DMS153 (cell line): ENCODE measurements at places on chromosomes 12 and 14.

DNA sequence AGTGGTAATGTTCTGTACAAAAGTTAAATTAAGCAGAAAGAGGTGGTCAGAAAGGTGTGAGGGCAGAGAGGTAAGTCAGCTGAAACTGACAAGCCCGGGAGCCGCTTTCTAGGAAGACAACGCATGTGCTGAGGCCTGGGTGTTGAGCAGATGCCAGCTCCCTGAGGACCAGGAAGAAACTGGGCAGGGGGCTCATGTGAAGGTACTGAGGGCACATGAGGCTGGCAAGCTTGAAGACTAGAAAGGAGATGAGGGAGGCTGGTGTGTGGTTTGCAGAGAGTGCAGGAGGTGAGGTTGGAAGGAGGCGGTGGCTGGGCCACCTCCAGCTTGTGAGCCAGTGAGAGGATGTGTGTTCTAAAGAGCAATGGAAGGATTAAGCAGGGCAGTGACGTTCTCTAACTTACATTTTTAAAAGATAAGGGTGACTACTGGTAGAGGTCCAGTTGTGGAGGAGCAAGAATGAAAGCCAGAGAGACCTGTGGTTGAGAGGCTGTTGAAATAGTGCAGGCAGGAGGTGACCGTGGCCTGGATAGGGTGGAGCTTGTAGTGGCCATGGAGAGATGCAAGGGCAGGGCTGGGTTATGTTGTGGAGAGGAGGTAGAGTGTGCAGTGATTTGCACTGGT lies 29.1 kb downstream of the ZNF664 start:
- DNase-seq, result no peak

DNA sequence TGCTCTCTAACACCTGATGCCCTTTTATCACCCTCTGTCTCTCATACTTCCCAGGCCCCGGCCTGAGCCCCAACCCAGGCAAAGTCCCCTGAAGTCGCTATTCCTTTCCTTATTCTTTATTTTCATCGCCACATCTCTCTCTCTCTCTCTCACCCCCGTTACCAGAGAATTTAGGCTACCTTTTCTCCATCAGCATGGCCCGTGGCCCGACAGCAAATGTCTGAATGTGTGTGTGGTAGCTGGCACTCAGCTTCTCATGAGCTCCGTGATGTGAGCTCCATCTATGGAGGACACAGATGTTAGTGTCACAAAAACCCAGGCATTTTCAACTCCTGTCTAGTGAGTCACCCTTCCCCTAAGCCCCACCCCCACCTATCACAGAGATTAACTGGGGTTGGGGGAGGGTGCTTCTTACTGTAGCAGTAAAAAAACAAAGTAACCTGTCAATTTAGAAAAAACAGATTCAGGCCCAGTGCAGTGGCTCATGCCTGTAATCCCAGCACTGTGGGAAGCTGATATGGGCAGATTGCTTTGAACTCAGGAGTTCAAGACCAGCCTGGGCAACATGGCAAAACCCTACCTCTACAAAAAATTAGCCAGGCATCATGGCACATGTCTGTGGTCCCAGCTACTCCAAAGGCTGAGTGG lies 53.8 kb downstream of the VCPKMT start:
- peak; percentile 12 for DNase-seq

- DNase-seq, result no peak
These were observed 372.2 kb downstream of the GXYLT1 start for GRCh38 chr12:41772478-41772877.

GRCh38 chr14:23385642-23386265 lies 8.9 kb downstream of the CMTM5 start:
- peak; percentile 6 for DNase-seq

- no peak for DNase-seq
These were observed 249.9 kb downstream of the BCAT1 start for GRCh38 chr12:24698972-24699371.

DNA sequence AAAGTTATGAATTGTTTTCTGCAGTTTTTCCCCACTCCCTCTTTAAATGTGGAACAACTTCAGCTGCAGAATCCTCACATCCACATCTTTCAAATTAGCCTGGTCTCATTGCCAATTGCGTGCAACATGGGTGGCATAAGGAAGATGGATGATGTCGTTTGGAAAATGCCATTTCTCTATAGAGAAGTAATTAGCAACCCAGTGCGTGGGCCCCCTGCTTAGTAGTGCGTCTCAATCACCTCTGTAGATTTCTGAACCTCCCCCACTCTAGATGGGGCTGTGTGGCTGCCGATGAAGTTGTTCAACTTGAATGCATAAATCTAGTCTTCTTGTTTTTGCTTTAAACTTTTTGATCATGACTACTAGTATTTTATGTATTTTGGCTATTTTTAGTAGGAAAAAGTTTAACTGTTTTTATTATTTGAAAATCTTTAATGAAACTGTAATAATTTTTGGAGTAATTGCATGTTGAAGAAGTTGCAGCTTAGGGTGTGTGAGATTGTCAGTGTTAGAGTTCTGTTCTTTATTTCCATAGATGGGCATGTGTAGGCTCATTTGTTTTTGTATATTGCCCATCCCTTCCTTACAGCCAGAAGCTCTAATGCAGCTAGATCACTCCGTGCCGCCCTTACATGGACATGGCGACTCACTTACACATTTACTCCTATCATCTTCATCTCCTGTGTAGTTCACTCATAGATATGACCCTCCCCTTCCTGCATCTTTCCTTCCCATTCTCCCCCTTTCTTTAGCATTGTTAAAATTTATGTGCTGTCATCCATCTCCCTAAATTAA lies 358.2 kb downstream of the DIO2 start:
- DNase-seq, result no peak

GRCh38 chr12:48420039-48420775 lies 52.2 kb upstream of the ANP32D start:
- DNase-seq, result no peak

GRCh38 chr12:117096501-117097042 lies 2.6 kb downstream of the TESC start:
- DNase-seq, result no peak

DNA sequence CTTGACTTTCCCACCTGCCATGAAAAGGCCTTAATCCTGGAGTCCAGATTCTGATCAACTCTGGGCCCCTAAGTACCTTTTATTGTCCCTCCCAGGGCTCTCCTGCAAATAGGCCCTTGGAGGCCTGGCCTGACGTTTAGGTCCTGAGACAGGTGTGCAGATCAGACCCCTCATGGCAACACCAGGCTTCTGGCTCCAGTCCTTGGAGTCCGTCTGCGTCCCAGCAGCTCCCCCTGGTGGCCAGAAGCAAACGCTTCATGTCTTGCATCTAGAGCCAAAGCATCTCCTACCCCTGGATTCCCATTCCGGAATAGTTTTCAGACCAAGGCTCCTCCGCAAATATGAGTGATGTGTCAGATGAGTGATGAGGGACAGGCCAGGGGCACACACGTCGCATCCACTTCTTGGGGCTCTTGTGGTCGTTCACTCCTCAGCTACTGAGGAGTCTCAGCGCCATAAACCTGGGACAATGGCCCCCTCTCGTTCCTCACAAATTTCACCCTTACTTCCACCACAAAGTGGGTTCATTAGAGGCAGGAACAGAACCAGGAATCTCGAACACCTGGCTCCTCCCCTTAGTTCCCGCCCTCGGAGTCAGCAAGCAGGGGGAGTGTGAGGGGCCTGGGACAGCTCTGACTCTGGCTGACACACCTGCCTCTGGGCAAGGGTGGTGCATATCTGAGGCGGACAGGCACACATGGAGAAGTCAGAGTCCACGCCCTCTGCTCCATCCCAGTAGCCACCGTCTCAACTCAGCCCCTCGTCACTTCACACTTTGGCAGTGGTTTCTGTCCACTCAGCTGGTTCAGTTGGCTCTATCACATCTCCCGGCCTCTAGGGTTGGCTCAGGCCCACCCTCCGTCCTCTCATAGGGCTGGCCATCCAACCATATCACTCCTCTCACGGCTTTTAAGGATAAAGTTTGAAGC lies 77.9 kb upstream of the PWP1 start:
- DNase-seq, result peak; percentile 71
